SHP77 treated with DMSO at 0.1 percent for 48 hours (cell line): ENCODE measurements at places on chromosomes 7 and 10.

GRCh38 chr10:79113827-79114226 is 45.1 kb downstream of the ZMIZ1 start:
- DNase-seq = no peak

DNA sequence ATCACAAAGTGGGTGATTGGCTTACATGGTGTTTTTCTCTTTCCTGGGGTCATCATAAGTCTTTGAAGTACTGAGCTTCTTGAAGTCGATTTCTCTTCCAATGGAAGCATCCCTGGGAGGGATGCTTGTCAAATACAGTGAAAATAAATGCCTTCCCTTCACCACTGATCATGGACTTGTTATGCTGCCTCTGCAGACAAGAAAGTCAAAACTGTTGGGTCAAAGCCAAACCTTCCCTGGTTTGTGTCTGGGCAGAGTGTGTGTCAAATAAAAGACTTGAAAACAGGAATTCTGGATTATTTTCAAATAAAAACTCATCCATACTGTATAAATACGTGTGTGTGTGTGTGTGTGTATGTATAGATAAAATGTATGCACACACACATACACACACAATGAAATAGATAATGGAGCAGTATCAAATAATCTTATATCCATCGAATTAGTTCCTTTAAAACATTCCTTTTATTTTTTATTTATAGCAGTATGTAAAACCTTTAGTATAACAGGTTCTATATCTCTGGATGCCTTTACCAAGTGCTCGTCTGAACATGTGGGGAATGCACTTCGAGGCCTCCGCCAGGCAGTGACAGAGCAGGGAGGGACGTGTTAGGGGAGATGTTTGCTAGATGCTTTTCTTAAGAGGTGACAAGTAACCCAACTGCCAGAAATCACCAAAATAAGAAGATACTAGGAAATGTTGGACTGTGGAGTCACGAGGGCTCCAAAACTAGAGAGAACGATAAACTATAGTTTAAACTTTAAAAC is 27.2 kb upstream of the WNT16 start:
- DNase-seq = no peak

- DNase-seq = no peak
Observed at GRCh38 chr10:26485150-26485941, 47.2 kb downstream of the APBB1IP start.

GRCh38 chr7:141167381-141167964 is 93.6 kb downstream of the TMEM178B start:
- DNase-seq = no peak

GRCh38 chr7:115066050-115066449 is 144.2 kb downstream of the MDFIC start:
- DNase-seq = no peak

GRCh38 chr10:29443745-29444523 is 155.1 kb downstream of the LYZL1 start:
- no peak for DNase-seq

- DNase-seq = no peak
Observed at GRCh38 chr7:66643395-66643794, 14.7 kb downstream of the KCTD7 start.

DNA sequence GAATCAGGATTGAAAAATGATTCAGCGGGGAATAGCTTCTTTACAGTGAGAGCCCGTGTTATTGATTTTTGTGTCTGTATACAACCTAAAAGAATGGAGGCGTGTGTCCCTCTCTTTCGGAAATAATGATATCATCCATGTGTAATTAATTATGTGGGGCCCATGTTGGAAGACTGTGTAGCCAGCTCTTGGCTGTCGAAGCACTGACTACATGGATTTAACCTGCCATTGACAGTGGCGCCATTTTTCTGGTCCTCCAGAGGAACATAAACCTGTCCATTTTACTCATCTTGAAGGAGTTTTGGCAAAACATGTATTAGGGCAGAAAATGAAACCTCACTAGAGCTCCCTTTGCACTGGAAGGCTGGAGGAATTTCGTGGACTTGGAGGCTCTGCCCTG is 119.6 kb downstream of the ITIH5 start:
- DNase-seq = no peak

DNA sequence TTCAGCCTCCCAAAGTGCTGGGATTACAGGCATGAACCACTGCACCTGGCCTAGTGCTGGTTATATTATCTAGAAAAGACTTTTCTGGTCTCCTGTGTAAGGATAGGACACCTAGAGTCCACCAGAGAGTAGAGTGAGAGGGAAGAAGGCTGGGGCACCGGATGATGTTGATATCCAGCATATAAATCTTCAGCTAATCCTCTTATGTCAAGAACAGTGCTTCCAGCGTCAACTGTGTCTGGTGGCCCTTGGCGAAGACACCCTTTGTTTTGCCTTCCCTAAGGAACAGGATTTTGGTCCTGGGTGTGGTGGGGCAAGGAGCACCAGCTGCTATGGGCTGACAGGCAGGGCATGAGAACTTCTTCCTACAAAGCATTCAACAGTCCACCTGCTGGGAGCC is 16.3 kb upstream of the INMT start:
- no peak for DNase-seq

- DNase-seq = no peak
Observed at GRCh38 chr7:105408791-105409410, 20.2 kb upstream of the SRPK2 start.

DNA sequence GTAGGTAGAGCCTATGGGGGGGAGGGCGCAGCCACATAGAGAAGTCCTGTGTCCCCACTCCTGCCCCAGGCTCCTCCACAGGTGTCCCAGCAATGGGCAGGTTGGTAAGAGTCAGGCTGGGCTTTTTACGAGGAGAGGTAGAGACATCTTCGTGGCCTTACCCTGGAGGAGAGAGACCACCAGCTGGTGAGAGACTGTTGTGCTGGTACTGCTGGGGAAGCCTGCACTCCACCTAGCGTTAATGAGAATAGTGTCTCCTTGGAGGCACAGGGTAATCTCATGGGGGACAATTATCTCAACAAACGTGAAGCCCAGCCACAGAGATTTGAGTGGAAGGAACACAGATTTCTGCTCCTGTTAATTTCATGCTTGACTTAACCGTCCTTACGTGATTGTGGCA is 29.5 kb upstream of the RASGEF1A start:
- no peak for DNase-seq

- DNase-seq = no peak
Observed at GRCh38 chr10:54587971-54588370, 213.1 kb downstream of the PCDH15 start.

DNA sequence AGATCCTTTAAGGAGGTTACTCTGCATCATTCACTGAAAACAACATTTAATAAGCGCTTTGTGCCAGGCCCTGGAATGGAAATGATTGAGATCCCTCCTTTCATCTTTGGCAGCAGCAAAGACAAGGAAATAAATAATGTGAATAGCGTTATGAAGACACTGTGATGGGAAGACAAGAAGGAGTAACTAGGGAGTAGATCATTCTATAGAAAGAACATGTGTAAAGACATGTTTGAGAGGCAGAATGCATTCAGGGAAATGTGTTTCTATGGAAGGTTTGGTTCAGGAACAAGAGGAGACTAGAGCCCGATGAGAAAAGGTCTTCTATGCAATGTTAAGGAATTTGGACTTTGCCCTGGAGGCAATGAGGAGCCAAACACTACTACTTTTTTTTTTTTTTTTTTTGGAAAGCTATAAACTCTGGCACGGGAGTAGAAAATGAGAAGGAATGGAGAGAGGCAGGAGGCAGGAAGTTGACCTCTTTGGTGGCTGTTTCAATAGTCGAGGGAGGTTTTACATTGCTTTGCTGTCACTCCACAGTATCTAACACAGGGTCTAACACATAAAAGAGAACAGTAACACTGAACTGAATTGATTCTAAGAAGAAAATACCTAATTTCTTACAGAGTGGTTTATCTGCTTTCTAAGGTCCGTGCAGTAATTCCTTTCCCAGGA is 44.9 kb downstream of the SMURF1 start:
- DNase-seq = no peak

GRCh38 chr7:30789334-30789711 is 18.1 kb downstream of the MINDY4 start:
- no peak for DNase-seq

GRCh38 chr10:51100221-51100620 is 25.9 kb downstream of the PRKG1 start:
- DNase-seq = no peak

DNA sequence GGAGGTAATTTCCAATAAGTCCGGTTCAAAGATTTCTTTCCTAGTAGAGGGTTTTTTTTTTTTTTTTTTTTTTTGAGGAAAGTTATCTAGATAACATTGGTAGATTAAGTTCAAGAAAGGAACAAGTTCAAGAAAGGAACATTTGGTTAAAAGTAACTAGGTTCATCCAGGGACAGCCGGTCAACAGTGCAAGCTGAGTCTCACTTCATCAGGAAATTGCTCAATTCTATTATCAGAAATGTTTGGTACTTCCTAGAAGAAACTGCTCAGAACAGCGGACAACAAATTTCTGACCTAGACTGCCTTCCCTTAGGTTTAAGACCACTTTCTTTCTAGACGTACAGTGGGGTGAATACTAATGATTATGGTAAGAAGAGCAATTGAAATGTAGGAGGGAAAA is 3.7 kb upstream of the IL2RA start:
- DNase-seq = no peak

DNA sequence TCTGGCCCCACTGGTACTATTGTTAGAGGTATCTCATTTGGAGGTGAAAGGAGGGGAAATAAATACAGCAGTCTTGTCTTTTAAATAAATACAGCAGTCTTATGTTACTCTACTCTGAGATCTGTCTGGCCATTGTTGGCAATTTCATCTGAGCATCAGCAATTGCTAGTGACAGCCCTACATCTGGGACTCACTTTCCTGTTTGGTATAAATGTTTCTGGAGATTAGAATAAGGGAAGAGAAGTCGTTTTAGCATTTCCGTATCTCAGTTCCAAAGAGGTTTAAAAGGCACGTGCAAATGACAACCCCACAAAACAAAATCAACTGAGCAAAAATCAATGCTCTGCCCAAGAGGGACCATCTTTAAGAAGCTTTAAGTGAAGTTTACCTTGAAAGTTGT is 18.1 kb upstream of the CNNM2 start:
- DNase-seq = no peak

DNA sequence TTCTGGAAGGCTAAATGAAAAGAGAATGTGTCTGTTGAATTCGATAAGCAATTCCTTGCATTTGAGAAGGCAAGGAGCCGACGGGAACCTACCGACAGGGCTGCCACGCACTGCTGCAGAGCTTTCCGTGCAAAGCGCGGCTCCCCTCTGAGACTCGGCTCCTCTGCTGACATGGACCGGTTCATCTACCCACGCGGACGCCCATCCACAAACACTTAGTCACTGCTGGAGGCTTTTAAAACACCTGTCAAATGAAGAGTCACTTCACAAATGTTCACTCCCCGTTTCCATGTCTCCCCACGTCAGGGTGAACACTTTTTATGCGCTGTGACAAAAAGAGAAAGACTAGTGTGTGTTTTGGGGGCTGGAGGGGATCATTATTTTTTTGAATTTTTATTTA is 32.0 kb downstream of the AMZ1 start:
- no peak for DNase-seq

- DNase-seq = no peak
Observed at GRCh38 chr10:24651923-24652322, 71.8 kb downstream of the ARHGAP21 start.

DNA sequence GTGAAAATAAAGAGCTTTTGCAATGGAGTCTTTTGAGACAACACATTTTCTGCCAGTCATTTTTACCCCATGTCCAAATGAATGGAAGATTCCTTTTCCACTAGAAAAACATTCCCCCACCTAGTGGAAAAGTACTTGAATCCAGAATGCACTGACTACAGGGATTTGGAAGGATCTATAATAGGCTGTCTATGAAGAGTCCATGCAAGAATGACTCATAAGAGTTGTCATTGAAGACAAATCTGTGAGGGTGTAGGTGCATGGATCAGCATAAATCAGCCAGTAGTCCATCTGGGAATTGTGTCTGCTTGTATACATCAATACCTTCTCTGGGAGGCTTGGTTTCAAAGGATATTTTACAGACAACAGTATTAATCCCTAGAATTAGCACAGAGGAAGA is 32.5 kb upstream of the TRUB1 start:
- no peak for DNase-seq

DNA sequence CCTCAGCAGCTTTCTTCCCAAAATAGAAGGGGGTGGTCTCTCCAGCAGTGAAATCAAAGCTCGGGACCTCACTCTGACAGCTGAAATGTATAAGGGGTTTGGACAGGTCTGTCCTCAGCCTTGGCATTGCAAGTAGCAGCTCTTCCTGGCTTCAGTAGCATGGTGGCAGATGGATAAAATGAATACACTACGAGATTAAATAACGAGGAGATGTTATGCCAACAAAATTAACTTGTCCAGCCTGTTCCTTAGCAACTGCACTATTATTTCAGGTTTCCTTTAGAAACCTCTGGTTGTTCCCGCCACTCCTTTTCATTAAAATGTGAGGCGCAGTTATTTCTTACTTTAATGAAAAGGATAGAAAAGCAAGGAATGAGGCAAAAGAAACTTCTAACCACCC is 24.9 kb downstream of the PRLHR start:
- no peak for DNase-seq

- no peak for DNase-seq
Observed at GRCh38 chr7:137324796-137325696, 18.5 kb downstream of the PTN start.

- DNase-seq = no peak
Observed at GRCh38 chr10:73959484-73960243, 38.3 kb upstream of the VCL start.

DNA sequence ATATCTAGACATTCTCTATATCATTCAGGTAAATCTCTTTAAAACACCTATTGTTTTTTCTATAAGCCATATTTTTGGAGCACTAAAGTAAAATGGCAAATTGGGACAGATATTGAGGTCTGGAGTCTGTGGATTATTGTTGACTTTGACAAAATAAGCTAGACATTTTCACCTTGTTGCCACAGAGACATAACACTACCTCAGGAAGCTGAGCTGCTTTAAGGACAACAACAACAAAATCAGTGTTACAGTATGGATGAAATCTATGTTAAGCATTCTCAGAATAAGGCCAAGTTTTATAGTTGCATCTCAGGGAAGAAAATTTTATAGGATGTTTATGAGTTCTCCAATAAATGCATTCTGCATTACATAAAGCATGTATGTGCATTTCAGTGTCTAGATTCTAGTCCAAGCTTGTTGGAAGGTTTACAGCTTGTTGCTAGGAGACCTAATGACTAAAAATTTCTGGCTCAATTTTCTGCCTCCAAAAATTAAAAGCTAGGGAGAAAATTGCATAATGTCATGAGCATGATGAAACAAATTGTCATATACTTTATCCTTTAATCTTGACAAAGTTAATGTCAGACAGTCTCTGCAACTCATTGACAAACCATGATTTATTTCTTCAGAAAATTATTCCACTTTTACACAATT is 18.3 kb downstream of the LIPM start:
- DNase-seq = no peak
